ENCODE measurements at places on chromosomes 3 and 15. TPM values are rescaled to one million over a fixed set of nuclear protein-coding genes. Genes with fewer than 3 reads are reported as not detected.

GRCh38 chr15:50911621-50912020 is 3.1 kb downstream of the AP4E1 start:
- no peak for DNase-seq

- no peak for DNase-seq
Observed at GRCh38 chr3:117130222-117130621, 420.6 kb downstream of the TUSC7 start.

GRCh38 chr15:98927022-98927421 is 80.6 kb downstream of the PGPEP1L start:
- DNase-seq: no peak

DNA sequence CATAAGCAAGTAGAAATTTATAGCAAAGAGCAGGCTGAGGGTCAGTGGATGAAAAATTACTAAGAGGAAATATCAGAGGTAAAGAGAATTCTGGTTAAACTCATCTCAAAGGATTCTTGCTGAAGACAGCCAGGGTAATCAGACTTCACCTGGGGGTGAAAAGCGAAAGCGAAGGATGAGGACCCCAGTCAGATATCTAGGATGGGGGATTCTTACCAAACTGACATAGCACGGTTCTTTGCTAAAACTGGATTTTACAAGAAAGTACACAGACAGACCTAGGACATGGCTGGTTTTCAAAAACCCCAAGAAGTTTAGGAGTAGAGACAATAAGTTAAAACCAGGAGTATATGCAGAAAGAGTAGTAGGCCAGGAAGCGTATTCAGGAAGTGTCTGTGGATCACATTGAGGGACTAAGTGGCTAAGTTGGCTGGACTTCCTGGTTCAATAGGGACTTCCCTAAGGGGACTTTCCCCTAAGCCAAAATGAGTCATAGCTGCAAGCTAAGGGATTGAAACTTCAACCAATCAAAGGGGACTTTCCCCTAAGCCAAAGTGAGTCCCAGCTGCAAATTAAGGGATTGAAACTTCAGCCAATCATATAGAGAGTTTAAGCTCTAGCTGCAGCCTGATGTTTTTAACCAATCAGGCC is 2.4 kb upstream of the CFAP91 start:
- DNase-seq: peak; percentile 33

DNA sequence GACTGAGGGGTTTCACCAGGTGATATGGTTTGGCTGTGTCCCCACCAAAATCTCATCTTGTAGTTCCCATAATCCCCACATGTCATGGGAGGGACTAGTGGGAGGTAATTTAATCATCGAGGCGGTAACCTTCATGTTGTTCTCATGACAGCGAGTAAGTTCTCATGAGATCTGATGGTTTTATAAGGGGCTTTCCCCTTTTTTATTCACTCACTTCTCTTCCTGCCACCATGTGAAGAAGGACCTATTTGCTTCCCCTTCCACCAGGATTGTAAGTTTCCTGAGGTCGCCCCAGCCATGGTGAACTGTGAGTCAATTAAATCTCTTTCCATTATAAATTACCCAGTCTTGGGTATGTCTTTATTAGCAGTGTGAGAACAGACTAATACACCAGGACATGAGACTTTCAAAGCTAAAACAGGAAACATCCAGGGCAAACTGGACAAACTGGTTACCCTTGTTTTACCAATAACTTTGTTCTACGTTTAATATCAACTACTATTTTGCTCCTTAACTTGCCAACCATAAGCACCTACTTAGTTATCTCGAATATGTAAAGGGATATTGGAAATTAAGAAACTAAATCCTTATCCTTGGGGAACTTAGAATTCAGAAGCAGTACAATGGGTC is 98.2 kb downstream of the MYH15 start:
- peak; percentile 39 for DNase-seq

DNA sequence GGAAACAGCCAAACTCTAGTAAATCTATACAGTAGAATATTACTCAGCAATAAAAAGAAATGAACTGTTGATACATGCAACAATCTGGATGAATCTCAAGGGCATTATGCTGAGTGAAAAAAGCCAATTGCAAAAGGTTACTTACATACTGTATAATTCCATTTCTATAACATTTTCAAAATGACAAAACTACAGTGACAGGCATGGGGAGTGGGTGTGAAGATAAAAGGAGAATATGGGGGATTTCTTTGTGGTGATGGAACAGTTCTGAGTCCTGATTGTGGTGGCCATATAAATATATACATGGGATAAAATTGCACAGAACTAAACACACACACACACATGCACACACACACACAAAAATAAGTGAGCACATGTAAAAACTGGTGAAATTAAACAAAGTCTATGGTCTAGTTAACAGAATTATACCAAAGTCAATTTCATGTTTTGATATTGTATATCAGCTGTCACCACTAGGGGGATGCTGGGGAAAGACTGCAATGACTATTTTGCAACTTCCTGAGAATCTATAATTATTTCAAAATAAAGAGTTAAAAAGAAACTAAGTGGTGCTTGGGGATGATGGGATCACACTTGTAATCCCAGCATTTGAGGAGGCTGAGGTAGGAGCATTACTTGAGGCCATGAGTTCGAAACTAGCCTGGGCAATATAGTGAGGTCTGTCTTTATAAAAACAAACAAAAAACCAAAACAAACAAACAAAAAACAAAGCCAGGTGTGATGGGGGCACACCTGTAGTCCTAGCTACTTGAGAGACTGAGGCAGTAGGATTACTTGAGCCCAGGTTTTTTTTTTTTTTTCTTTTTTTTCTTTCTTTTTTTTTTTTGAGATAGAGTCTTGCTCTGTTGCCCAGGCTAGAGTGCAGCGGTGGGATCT is 66.0 kb downstream of the SPTSSB start:
- DNase-seq: peak; percentile 31

DNA sequence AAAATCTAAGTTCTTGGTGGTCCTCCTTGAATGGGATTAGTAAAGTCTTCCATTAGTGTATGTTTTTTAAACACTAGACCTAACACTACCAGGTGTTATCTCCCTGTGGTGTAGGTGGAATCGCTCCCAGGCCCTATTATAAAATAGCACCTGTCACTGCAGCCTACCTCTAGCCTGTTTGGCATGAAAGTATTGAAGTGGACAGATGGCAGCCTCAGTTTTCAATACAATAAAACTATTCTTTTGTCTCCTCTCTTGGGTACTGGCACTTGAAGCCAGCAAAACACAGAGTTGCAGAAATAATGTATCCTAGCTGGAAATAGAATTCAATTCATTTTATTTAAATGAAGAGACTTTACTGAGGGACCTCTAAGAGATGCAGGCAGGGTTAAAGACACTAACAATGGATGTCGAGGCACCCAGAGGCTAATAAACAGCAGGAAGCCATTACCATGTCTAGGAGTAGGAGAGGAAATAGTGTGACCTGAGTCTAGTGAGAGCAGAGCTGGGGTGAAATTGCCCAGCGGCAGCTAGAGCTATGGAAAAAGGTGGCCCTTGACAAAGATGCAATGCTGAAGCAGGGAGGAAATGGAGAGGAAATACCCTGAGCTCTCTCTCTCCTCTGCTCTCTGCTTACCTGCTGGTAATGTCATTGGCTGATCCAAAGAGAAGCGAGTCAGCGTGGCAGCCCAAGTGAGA is 49.1 kb upstream of the TMEM158 start:
- no peak for DNase-seq

GRCh38 chr3:36992806-36993325 is at the start of gene EPM2AIP1:
TSS of gene EPM2AIP1 (minus strand) at chr3:36993131. CDS start at chr3:36993077, 54 bp downstream.
- DNase-seq: no peak

DNA sequence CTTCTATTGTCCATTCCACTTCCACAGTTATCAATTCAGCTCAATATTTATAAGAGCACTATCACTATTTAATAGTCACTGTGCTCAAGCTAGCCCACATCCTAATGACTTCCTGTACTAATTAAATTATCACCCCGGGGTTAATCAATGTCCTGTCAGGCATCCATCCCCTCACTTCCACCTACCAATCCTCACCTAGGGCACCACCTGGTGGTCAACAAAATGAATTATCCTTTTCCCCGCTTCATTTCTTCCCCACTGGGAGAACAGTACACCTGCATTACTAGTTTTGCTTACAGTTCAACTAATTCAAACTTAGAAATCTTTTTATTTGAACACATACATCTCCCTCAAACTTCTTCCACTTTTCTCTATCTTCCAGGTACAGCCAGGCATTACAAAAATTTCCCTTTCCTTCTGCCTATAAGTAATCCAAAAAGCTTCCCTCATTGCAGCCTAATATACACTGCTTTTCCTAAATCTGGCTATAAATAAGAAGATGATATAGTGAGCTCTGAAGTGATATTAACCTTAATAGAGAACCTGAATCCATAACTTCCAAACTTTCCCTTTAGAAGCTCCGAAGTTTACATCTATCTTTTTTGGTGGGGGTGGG is 68.5 kb downstream of the TMCC1 start:
- peak; percentile 88 for DNase-seq

DNA sequence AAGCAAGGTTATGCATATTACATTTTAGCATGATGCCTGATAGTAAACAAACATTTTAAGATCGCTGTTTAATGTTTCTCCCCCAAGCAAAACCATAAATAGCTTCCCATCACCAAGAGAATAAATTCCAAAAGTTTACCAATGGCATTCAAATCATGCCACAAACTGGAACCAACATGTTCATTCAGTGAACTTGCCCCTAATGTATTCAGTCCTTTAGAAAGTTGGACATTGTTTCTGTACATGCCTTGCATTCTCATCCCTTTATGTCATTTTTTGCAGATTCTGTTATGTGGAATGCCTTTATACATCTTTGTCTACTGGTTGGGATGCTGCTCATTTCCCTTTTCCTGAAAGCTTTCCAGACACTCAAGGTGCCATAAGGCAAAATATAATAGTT is 105.5 kb downstream of the PYDC2 start:
- DNase-seq: no peak

- DNase-seq: no peak
Observed at GRCh38 chr15:57064033-57064432, 145.6 kb downstream of the TCF12 start.

DNA sequence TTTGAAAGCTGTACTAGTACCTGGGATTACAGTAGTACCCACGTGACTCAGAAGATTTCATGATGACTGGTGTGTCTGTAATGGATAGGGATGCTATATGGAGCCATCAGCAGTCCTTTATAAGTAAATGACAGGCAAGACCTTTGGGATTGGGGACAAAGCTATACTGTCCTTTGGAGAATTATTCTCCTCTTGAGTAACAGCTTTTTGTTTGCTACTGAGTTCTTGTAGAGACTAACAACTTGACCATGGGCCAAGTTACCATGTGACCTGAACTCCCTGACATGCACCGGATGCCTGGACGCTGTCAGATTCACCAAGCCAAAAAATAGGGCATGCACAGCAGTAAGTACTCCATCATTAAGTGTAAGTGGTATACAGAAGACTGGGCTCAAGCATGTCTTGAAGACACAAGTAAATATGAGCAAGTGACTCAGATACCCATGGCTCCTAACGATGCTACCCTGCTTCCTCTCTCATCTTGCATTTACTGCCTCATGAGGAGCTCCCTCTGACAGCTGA is 12.9 kb downstream of the SEC11A start:
- DNase-seq: no peak

DNA sequence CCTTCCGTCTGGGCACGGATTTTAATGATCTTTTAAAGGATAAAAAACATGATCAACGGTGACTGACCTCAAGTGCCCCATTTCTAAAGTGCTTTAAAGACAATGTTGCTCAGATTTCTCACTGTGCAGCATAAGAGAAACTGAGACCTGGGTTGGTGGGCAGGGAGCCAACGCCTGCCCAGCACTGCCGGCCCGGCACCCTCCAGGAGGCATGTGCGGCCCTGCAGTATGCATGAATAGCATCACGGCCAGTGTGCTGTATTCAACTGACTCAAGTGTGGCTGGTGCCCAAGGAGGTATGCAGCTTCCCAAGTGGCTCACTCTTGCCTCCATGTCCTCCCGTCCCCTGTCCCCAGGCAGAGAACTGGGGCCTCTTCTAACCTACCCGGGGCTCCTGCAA is 30.3 kb downstream of the SEC61A1 start:
- DNase-seq: no peak

DNA sequence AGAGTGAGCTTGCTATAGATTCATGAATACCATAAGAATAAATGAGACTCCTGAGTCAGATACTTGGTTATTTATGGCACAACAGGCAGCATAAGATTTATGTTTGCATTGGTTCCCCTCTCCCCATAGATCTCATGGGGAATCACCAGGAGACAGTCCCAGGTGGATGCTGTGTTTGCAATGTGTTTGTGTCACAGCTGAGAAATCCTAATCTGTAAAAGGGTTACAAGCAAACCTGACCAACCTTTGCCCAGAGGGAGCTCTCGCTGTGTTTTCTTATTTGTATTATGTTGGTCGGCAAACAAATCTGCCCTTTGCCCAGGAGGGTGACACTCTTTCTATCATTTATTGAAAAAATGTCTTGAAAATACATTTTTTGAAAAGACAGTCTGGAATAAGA is 236.2 kb downstream of the ZPLD1 start:
- no peak for DNase-seq

DNA sequence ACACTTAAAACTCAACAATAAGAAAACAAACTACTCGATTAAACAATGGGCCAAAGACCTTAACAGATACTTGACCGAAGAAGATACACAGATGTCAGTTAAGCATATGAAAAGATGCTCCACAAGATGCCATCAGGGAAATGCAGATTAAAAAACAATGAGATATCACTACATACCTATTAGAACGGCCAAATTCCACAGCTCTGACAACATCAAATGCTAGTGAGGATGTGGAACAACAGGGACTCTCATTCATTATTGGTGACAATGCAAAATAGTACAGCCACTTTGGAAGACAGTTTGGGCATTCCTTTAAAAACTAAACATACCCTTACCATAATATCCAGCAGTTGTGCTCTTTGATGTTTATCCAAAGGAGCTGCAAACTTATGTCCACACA is 59.1 kb upstream of the UBE3A start:
- no peak for DNase-seq

GRCh38 chr3:194622621-194623340 is 10.4 kb downstream of the TMEM44 start:
- DNase-seq: no peak

DNA sequence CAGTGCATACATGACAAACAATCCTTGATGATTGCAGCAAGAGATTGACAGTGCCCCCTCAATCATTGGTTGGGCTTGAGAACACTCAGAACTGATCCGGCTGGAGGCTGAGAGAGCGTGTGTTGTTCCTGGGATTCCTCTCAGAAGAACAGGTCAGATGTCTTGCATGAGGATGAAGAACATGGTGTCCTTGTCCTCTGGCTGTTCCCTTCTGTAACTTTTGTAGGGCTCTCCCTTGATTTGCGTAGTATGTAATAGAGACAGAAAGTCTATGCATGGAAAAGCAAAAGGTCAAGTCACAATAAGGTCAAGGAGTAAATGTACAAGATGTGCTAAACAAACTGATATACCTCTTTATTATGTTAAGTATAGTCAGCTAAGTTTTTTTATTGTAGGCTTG is 8.2 kb downstream of the CHST2 start:
- no peak for DNase-seq

The BUB1B gene
- total RNA-seq: 39.0 TPM

The FEZF2 gene
- not detected for total RNA-seq

The AHSG gene
- total RNA-seq: 0.24 TPM

The GOLGA8T gene
- total RNA-seq: not detected

The ZPLD1 gene
- total RNA-seq: 0.64 TPM

The SLC41A3 gene
- 101 TPM for total RNA-seq

The GP5 gene
- 0.21 TPM for total RNA-seq

The IGSF11 gene
- total RNA-seq: 0.56 TPM

The RHOV gene
- 4.9 TPM for total RNA-seq

The CCR3 gene
- total RNA-seq: 0.17 TPM

The GABRR3 gene
- total RNA-seq: not detected

The SLC12A1 gene
- not detected for total RNA-seq

Measured in Calu3 (cell line).